Epithelial cell of umbilical artery (primary cell): ENCODE measurements at places on chromosomes 6 and 20. TPM values are rescaled to one million over a fixed set of nuclear protein-coding genes. Genes with fewer than 3 reads are reported as not detected.

Gene MEI4
- not detected in 2 replicates for total RNA-seq

Gene SLC22A16
- not detected in 2 replicates for total RNA-seq

Gene XKR7
- total RNA-seq: not detected in 2 replicates

Gene PRRT1
- total RNA-seq: under 0.01 and 0.30 TPM in 2 replicates

Gene CST2
- not detected in 2 replicates for total RNA-seq

Gene PTGIS
- 0.97 and 2.4 TPM in 2 replicates for total RNA-seq

Gene TSBP1
- total RNA-seq: not detected in 2 replicates

Gene RIN2
- 63.5 and 134 TPM in 2 replicates for total RNA-seq

Gene GINS1
- total RNA-seq: 14.3 and 25.7 TPM in 2 replicates

Gene DNAH8
- 0.65 and 0.76 TPM in 2 replicates for total RNA-seq

Gene ATRN
- 29.9 and 31.5 TPM in 2 replicates for total RNA-seq

Gene MYL9
- total RNA-seq: 1.7 and 1.9 TPM in 2 replicates

Gene GRIK2
- total RNA-seq: 0.30 TPM in 1 of 2 replicates, not detected in the other
